ENCODE measurements at places on chromosomes 3 and 15.

DNA sequence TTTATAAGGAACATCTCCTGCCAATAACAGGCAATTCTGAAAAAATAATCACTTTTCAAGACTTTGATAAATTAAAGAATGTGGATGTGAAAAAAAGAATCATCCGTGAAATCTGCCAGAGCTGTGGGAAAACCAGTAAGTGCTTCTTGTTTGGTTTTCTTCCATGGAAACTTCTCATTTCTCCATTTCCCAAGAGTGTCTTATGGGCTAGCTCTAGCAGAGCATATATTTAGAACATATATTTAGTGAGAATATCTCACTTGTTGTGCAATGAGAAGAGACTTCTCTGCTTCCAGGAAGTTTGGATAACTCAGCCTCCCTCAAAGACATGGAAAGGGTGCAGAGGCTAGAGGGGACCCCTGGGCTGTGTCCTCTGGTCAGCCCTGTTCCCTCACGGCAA lies 49.9 kb downstream of the COL6A5 start:
- no peak for DNase-seq

- no peak for DNase-seq
These were observed 183.3 kb upstream of the BHLHE40 start for GRCh38 chr3:4795905-4796304.

- peak; percentile 81 for DNase-seq
These were observed 17.3 kb downstream of the C3orf18 start for GRCh38 chr3:50550079-50550736.

DNA sequence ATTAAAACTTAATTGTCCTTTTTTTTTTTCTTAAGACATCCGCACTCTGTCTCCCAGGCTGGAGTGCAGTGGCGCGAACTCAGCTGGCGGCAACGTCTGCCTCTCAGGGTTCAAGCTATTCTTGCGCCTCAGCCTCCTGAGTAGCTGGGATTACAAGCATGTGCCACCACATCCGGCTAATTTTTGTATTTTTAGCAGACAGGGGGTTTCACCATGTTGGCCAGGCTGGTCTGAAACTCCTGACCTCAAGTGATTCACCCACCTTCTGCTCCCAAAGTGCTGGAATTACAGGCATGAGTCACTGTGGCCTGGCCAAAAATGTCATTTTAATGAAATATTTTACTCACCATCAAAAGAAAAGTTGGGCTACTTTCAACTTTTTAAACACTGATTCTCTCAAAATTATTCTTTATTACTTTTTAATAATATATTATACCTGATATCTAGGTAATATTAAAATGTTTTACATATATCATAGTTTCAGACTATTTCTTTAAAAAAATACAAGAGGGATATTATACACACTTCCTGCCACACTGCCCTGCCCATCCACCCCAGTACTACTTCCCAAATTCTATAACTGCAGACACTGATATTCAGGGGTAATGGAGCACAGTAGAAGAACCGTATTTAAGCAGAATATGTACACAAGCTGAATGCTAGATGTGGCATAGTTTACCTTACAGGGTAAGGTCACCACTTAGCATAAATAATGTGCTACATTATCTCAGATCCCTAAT lies 723.9 kb upstream of the ZNF385D start:
- DNase-seq = no peak

DNA sequence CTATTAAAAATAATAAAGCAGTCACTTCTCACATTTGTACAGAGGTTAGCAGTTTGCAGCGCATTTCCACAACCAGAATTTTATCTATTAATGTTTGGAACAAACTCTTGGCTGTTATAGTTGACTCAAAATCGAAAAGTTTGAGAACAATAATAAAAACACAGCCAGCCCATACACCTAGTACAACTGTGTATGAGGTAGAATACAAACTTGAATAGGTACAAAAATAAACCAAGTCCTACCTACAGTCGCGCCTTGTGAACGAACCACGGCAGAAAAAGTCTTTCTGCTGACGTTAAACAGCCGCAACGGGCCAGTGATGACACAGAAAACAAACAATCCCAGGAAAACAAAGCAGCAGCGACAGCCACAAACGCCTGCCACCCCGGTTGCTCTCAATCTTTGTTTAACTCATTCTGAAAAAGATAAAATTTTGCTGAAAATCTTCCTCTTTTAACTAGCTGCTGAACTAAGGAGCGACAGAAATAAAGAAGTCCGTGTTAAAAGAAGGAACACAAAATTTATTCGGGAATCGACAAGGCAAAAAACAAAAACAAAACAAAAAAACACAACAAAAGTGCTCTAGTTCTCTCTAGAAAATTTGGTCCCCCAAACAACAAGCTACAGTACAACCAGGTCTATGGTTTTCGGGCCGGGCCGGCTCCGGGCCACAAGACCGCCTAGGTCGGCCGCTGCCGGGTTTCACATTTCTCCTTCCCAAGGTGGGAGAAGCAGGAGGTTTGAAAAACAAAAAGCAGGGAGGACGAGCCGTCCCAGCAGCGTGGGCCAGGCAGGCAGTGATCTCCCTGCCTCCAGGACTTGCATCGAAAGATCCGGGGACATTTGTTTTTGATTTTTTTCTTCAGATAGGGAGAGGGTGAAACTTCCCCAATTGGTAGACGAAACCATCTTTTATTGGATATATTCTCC lies 2.9 kb downstream of the FOXL2 start:
- DNase-seq = peak; percentile 62

- no peak for DNase-seq
These were observed 81.8 kb downstream of the PLSCR2 start for GRCh38 chr3:146387566-146387965.

DNA sequence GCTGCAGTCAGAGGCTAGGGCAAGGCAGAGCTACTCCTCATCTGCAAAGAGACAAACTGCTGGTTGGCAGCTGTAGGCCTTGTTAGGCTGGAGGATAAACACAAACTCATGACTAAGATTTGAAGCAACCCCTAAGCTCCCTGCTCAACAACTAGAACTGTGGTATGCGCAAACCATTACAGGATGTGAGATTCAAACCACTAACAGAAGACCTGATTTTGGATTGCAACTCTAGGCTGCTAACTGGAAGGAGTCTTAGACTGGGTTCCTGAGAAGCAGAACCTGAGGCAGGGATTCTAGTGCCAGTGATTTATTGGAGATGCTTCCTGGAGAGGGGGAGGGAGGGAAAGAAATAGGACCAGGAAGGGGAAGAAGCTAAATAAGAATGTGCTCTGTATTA lies 22.5 kb downstream of the CCR4 start:
- no peak for DNase-seq

DNA sequence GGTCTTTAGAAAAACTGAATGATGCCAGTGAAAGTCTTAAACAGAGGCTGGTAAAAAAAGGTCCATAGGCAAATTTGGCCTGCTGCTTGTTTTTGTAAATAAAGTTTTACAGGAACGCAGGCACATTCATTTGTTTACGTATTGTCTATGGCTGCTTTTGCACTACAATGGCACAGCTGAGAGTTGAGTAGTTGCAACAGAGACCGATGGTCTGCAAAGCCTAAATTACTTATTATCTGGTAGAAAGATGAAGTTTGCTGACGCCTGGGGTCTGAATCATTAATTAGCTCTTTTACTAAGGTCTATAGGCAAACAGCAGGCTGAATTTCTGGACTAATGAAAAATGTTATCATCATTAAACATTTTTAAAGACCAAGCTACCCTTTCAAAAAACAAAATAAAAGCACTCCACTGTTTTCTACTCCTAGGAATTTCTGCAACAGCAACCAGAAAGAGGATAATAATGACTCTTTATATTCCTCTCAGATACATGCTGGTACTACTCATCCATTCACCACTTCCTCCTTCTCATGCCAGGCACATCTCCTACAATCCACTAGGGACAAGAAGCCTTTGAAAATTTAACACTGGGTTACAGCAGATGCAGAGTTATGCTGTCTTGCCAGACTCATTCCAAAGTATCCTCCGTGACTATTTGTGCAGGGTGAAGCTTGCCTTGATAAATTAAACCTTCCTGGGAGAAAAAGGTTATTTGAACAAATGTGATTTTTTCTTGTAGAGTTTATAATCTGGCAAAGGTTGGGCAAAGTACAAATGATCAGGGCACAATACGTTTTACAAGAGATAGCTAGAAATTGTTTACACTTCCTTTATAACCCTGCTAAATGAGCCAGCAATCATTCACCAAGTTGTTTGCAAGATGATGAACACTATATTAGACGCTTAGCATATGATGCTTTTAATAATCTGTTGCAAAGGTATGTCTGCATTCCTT lies 6.0 kb downstream of the GATM start:
- DNase-seq = no peak

GRCh38 chr3:159882367-159882766 lies 106.3 kb upstream of the IL12A start:
- DNase-seq = no peak

DNA sequence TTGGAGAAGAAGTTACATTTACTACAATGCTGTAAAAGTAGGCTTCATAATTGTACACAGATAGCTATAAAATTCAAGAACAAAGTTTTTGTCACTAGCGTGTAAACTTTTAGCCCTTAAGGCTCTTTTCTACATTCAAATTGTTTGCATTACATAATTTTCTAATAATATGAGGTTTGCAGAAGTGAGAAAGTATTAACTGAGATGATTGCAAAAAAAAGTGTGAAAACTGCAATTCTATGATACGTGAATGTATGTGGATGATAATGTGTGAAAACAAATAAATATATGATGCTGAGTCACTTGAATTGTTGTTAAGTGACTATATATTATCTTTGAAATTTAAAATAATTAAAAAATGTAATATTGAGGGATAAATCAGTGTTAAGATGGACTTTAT lies 557.5 kb downstream of the NAALADL2 start:
- DNase-seq = no peak

GRCh38 chr3:190526787-190527762 lies 13.2 kb downstream of the IL1RAP start:
- DNase-seq = no peak

DNA sequence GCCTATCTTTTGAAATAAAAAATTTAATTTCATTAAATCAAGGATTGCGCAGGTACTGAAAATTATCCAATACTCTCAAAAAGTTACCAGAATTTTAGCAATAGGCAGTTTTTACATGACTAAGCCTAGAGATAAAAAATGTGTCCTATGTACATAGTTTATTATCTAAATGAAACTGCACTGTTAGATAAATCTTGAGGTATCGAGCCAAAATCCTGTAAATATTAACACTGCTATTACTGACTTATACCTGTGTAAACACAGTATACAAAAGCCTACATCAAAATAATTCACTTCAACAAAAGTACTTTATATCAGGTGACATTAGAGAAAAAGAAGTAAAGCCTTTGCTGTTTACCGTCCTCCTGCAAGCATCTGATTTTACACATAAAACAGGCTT lies 60.7 kb downstream of the TASOR start:
- DNase-seq = no peak

DNA sequence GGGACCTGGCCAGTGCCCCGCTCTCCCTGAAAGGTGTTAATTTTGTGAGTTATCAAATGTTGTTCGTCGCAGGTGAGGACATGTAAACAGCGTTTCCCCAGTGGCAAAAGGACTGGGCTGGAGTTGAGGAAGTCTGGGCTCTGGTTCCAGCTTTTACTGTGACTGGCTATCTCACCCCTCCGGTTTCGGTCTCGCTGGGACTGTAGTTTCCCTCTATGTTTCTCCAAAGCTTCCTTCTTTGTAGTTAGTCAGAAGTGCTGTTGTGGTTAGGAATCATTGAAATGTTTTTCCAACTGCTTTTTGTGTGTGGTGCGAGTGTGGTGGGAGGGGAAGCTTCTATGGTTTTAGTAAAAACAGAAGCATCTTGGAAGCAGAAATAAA lies 990 bp upstream of the CLDN1 start:
- no peak for DNase-seq

DNA sequence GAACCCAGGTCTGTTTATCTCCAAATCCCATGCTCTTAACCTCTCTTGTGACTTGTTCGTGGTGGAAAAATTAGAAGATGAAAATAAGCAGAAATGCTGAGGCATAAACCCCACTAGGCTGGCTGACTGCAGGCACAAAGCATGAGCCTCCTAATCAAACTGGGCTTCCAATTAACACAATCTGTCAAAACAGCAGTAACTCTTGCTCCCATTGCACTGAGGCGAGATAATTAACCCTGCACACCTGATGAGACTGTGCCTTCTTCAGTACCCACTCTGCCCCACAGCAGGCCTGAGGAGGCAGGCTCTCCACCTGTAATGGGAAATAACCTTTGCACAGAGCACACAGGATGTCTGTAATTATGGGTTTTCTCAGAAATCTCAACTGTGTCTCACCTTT lies 284.4 kb upstream of the WNT5A start:
- no peak for DNase-seq

- DNase-seq = peak; percentile 73
These were observed 1.3 kb upstream of the SPTSSB start for GRCh38 chr3:161372321-161373260.

- DNase-seq = no peak
These were observed 348.6 kb downstream of the PLCL2 start for GRCh38 chr3:17233398-17233800.

GRCh38 chr3:131731709-131732108 lies 228.9 kb upstream of the MRPL3 start:
- DNase-seq = no peak

DNA sequence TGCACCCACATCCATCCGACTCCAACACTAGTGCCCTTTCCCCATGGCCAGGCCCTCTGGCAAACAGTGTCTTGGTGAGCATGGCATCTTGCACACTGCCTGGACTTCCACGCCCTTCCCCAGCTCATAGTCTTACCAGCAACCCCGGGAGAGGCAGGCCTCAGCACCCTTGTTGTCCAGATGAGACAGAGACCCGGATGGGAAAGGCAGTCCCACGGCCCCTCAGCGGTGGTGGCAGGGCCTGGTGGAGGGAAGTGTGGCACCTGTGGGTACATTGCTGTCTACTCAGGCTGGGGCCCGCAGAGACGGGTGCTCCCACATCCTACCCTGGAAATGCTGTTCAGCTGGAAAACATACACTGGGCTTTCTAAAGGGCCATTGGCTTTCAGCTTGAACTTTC lies 28.4 kb downstream of the HDAC11 start:
- no peak for DNase-seq

GRCh38 chr15:70932397-70932796 lies 39.8 kb downstream of the LRRC49 start:
- DNase-seq = no peak

DNA sequence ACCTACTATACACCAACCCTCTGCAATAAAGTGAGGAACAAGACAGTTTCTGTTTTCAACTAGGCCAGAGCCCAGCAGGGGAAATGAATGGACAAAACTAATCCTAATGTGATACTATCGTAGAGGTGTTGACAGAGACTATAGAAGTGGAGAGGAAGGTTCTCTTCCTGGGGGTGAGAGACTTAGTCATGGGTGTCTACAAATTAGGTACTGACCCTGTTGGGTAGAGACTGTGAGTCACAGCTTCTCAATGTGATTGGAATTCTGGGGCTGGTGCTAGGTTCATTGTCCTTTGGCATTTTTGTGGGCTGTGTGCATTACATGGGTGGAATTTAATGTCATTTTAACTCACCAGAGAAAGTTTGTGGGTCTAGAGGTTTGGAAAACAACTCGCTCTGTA lies 79.3 kb downstream of the ADAMTSL3 start:
- DNase-seq = no peak

DNA sequence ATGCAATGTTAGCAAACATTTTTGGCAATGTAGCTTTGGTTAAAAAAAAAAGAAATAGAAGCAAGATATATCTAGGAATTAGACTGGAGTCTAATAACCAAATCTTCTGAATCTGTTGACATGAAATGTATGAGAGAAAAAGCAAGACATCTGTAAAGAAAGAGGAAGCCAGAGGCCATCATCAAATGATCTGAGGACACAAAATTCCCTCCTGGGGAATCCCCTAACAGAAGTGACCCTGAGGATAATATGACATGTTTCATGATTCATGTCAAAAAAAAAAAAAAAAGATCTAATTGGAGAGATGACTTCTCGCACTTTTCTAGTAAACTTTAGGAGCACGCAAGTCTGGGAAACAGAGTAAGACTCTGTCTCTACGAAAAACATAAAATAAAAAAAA lies 70.9 kb downstream of the IMPG2 start:
- no peak for DNase-seq
